Stimulated activated CD8-positive, alpha-beta memory T cell treated with anti-CD3 and anti-CD28 coated beads, Interleukin-15, amount 100 ng/mL, for 4 hours (primary cell): ENCODE measurements at places on chromosomes 2 and 18.

GRCh38 chr2:231315896-231316295 is 79.6 kb upstream of the B3GNT7 start:
- no peak for DNase-seq

GRCh38 chr2:235501673-235502031 is 7.8 kb downstream of the AGAP1 start:
- DNase-seq = no peak

GRCh38 chr2:229633556-229633955 is 80.8 kb downstream of the DNER start:
- DNase-seq = no peak

DNA sequence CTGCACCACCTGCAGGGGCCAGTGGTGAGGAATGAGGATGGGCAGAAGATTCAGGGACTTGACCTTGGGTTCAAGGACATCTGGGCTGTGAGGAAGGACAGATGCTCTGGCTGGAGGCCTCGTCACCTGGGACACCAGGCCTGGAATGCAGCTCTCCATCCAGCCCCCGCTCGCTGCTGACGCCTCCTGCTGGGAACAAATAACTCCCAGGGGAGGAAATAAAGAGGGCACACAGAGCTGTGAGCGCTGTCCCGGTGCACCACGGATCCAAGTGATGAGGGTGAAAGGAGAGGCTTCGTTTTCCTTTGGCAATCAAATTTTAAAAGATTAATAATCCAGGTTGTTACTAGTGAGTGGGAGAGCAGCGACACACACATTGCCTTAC is 368.0 kb upstream of the MYT1L start:
- no peak for DNase-seq

GRCh38 chr2:45884126-45884525 is 232.7 kb downstream of the PRKCE start:
- no peak for DNase-seq

GRCh38 chr2:109481196-109481555 is 132.6 kb downstream of the SEPTIN10 start:
- DNase-seq = no peak

DNA sequence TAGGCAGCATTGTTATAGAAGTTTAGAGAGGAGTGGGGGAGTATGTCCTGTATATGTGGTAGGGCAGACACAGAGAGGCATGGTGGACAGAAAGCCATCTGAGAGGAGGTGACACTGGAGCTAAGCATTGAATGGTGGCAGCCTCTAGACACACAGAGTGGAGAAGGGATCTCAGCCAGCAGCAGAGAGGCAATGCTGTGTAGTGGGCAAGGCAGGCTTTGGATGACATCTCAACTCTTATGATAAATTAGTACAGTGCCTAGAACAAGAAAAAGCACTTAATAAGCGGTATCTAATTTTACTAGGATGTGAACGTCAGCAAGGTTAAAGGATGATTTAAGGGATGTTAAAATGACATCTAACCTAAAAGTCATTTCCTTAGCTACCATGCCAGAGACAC is 22.5 kb upstream of the CERS6 start:
- DNase-seq = no peak

GRCh38 chr18:11728249-11728648 is 39.2 kb downstream of the GNAL start:
- DNase-seq = no peak

DNA sequence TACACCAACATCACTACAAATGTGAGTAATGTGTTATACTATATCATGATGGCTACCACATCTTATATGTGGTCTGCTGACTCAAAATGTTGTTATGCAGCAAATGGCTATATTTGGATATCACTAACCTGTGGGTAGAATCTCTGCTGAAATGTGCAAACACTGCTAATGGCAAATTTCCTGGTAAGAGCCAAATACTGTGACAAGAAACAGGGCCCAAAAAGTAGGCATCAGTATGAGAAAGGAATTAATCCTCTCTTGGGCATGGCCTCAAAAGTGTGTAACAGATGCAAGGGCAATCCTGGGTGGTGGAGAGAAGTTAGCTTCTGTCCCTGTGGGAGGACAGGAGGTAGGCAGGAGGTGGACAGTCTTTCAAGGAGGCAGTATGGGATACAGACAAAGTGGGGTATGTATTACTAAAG is 13.3 kb downstream of the ATF2 start:
- DNase-seq = no peak

- DNase-seq = no peak
These were observed 12.0 kb upstream of the PAX3 start for GRCh38 chr2:222310747-222311318.

GRCh38 chr2:169272010-169272409 is 90.3 kb downstream of the LRP2 start:
- DNase-seq = no peak

DNA sequence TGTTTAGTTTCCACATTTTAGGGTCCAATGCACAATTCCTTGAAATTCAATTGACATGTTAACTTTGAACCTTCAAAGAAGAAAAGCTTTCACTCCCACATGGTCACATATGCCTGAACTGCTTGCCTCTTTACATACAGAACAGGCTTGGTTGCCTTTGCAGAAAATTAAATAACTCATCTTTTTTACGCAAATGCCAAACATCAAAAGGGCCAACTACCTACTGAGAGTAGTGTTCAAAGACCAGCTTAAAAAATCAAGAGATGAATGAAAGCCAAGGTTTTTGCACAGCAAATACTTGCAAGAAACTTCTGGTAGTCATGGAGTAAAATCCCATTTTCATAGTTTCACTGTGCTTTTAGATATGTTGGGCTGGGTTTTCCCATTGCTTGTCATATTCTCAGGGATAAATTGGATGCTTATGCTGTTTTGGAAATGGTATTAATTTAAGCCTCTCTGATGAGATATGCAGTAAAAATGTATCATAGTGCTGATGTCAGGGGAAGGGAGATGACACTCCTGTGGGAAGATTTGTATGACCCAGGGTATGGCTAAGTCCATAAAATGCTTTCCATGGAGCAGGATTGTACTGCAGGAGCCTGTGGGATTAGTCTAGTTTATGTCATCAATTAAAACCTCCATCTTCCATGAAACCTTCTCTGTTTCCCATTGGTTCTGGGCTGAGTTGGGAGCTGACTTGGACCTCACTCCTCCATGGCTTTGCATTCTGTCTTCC is 60.6 kb upstream of the DARS1 start:
- DNase-seq = no peak

GRCh38 chr18:68727506-68727905 is 12.6 kb upstream of the TMX3 start:
- no peak for DNase-seq

DNA sequence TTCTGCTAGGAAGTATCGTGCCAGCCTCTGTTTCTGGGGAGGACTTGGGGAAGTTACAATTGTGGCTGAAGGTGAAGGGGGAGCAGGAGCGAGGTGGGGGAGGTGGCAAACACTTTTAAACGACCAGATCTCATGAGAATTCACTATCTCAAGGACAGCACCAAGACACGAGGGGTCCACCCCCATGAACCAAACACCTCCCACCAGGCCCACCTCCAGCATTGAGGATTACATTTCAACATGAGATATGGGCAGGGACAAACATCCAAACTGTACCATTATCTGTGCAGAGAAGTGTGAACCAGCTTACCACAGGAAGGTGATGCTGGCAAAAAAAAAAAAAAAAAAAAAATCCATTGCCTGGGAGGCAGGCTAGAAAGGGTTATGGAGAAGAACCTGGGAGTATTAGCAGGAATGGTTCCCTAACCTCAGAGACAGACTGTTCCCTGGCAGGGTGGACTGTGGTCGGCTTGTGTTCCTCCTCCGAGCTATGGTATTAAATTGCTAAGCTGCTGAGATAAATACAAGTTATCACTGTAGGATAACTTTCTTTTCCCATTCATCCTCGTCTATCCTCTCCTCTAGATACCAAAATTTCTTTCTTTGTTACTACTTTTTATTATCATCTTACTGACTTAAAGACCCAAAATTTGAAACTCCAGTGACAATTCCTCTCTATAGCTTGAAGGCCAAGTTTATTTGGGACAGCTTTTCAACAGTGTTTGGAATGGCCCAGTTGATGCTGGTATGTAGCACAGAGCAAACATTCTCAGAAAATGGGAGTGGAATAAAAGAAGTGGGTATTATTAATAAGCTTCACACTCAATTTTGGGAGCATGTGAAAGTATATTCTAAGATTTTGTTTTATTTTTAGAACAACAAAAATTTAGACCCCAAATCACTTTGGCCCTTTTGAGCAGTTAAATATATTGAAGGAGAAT is 73.7 kb upstream of the MAP3K20 start:
- DNase-seq = no peak

GRCh38 chr2:97067279-97068004 is 27.2 kb downstream of the FAHD2B start:
- no peak for DNase-seq

DNA sequence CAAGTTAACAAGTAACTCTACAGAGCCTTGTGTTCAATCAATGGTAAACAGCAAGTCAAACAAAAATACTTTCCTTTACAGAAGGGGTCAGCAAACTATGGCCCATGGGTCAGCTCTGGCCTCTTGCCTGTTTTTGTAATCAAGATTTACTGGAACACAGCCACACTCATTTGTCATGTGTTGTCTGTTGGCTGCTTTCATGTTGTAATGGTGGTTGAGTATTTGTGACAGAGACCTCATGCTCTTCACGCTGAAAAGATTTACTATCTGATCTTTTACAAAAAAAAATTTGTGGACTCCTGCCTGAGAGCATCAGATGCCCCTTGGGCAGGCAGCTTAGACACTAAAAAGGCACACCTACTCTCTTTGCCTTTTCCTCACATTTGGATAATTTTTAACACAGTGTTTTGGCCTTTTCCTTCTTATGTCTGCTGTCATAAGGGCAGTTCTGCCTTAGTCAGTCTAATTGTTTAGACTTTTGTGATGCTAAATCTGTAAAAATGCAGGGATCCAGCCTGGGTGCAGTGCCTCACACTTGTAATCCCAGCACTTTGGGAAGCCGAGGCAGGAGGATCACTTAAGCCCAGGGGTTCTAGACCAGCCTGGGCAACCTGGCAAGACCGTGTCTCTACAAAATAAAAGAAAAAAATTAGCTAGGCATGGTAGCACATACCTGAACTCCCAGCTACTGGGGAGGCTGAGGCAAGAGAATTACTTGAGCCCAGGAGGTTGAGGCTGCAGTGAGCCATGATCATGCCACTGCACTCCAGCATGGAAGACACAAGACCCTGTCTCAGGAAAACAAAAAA is 18.3 kb downstream of the IL1B start:
- DNase-seq = no peak

DNA sequence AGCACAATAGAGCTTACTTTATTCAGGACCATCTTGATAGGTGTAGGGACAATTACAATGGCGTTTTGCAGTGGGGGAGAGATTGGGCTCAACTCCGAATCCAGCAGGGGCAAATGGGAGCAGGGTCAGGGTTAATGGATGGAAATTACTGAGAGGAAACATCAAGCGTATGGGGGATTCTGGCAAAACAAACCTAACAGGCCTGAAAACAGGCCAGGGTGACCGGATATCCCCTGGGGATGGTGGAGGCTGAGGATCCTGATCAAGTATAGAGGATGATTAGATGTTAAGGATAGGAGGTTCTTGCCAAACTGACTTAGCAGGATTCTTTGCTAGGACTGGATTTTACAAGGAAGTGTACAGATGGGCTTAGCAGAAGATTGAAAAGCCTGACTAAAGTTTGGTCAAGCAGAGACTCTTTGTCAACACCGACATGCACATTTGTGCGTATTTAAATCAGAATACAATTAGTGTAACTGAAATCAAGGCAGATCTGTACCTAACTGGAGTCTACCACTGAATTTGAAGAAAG is 54.5 kb upstream of the GPR45 start:
- DNase-seq = no peak

DNA sequence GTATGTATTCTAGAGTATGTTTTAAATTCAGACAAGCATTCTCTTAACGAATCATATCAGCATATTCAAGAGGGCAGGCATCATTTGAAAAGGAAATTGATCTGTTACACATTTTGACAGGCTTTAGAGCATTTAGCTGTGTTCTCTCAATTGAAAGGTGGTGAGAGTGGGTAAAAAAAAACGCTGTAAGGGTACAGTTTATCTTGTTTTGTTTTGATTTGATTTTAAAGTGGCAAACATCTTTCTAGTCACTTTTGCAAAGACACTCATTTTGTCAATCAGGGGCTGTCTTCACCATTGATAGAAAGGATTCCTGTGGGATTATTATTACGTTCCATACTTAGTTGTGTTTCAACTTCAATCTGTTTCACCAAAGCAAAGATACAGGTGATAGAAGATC is 2.2 kb downstream of the CDH19 start:
- DNase-seq = no peak

- DNase-seq = no peak
These were observed 36.6 kb downstream of the DARS1 start for GRCh38 chr2:135948642-135949355.

GRCh38 chr2:19409046-19409445 is 50.6 kb upstream of the OSR1 start:
- no peak for DNase-seq

DNA sequence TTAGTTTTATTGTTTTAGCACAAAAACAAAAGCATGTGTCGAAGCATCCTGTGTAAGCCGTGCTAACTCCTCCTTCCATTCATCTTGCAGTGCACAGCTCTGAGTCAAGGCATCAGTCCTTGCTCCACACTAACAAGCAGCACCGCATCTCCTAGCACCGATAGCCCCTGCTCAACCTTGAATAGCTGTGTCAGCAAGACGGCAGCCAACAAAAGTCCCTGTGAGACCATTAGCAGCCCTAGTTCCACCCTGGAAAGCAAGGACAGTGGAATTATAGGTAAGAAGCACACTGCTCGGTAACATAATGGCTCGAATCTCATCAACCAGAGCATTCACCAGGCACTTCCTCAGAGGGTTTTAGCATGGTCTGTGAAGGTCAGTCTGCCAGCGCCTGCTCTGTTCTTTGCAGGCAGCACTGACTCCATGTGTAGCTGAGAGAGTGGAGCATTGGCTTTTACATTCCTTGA is 136.2 kb downstream of the WDSUB1 start:
- no peak for DNase-seq

DNA sequence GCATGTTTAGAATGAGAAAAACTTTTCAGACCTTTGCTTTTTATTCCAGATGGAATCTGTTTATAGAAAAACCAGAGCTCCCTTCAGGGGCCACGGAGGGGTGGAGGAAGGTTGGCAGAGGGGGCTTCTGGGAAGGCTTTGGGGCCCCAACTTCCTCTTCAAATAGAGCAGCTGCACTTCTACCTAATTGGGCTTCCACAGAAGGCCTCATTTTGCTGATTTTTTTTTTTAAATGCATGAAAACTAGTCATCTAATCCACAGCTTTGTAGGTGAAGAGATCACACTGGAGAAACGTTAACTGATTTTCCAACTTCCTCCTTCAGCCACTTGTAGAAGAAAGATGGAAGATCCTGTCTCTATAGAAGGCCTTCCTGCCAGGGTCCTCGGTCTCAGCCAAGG is 181.8 kb downstream of the BCL11A start:
- no peak for DNase-seq

- DNase-seq = no peak
These were observed 26.1 kb downstream of the LIMS1 start for GRCh38 chr2:108560241-108560811.

- no peak for DNase-seq
These were observed 19.4 kb downstream of the ZNF516 start for GRCh38 chr18:76475450-76476194.
